NAMALWA (cell line): ENCODE measurements at places on chromosomes 5 and 9.

DNA sequence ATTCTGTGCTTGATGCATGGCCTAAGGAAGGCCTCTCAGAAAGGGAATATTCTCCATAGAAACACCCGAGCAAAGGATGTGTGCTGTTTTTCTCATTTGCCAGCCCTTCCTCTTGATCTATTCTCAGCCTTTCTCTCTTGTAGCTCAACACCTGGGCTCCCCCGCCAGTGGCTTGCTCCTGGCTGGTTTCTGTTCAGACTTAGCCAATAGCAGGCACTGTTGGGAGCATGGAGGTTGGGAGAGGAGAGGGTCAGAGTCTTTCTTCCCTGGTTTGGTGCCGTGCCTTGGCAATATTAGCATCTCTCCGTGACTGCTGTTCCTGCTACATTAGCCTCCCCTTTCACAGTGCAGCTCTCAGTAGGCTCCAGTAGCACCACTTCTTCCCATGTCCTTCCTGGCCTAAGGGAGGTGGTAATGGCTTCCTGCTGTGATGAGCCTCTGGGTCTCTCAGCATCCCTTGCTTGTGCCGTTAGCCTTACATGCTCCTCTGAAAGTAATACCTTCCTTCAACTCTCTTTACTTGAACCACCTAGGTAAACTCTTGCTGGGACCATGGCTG is 269.7 kb upstream of the GAS1 start:
- DNase-seq, result no peak

GRCh38 chr5:144583541-144584449 is 413.1 kb downstream of the KCTD16 start:
- no peak for DNase-seq

- no peak for DNase-seq
Observed at GRCh38 chr5:2763533-2763794, 12.0 kb upstream of the IRX2 start.

DNA sequence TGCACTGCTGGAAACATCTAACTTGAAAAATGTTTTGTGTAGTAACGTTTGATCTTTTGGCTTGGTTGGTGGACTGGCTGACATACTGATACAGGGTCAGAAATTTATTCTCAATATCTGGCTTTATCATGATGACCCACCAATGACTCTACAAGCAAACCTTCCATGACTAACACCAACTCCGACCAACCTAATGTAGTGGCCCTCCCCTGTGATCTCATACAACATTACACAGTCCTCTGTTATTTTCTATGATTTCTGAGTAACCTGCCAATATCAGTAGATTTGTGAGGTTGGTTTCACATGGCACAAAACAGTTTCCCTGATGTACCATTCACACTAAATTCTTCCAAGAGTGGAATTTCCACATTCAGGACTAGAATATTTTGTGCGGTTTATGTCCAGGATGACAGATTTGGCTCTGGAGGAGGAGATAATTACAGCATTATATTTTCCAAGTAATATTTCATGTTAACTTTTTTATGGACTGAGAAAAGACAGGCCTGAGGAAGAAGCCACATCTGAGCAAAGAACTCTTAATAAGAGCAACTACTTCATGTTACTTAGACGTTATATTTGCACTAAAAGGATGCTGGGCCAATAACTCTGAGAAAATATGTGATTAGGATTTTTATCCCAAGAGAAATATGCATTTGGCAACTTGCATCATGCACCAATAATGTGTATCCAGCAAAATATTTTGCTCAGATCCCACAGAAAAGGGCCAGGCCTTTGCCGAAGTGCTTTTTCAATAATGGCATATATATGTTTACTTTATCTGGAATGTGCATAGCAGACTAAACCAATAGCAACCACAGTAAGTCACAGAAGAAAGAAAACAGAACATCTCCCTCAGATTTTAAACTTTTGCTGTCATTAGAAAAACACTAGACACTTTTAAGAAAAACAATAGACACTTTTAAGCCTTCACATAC is 273.4 kb downstream of the KCNN2 start:
- DNase-seq, result no peak

DNA sequence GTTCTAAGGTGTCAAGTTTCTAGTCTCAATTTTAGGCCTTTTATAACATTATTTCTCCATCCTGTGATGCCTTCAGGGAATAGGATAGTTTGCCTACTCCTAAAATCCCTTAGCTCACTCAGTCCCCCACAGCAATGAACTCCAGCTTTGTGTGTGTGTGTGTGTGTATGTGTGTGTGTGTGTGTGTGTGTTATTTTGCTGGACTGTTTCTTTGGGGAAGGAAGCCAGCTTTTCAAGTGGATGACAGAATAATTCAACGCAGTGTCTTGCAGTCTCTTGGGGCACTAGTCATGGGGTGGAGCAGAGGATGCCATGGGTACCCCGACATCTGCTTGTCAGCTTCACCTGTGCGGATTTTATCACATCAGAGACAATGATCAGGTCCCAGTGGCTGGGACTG is 262.8 kb upstream of the DAPK1 start:
- no peak for DNase-seq

- DNase-seq, result peak; percentile 80
Observed at GRCh38 chr5:159050316-159051143, 49.2 kb downstream of the EBF1 start.
